ENCODE measurements at places on chromosomes 12 and 14. TPM values are rescaled to one million over a fixed set of nuclear protein-coding genes. Genes with fewer than 3 reads are reported as not detected.

Gene KRT8
- total RNA-seq: 12.0 TPM

Gene DIO2
- total RNA-seq: 3.3 TPM

Gene BEGAIN
- 7.0 TPM for total RNA-seq

Gene TBX5
- 0.17 TPM for total RNA-seq

Gene PROX2
- total RNA-seq: not detected

Gene SVOP
- 8.7 TPM for total RNA-seq

Gene PTPRO
- 59.6 TPM for total RNA-seq

Gene ETFBKMT
- 3.8 TPM for total RNA-seq

Gene DHH
- 5.4 TPM for total RNA-seq

Gene ACOT4
- 1.1 TPM for total RNA-seq

DNA sequence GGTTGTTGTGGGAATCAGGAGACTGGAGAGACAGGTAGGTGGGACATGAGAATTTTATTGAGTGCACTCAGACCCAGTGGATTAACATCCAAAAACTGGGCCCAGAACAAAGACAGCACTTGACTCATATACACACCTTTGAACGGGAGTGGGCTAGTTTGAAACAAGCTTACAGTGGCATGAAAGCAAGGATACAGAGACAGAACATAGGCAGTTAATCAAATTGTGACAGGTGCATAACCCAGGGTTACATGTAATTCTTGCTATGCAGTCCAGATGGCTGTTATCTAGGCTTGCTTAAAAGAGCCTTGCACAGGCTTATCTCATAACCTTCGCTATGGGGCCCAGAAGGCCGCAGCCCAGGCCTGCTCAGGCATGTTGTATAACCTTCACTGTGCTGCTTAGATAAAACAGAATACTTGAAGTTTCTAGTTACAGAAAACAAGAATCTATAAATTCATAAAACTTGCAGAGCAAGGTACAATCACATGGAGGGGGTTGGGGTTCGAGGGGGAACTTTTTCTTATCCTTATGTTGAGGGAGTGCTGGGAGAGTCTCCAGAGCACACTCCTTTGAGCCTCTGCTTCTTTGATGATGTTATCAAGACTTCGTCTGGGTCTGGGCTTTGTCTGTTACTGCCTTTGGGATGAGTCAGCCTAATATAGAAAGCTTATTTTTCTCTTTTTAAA, 81.7 kb downstream of the TNFAIP2 start:
- no peak for DNase-seq

DNA sequence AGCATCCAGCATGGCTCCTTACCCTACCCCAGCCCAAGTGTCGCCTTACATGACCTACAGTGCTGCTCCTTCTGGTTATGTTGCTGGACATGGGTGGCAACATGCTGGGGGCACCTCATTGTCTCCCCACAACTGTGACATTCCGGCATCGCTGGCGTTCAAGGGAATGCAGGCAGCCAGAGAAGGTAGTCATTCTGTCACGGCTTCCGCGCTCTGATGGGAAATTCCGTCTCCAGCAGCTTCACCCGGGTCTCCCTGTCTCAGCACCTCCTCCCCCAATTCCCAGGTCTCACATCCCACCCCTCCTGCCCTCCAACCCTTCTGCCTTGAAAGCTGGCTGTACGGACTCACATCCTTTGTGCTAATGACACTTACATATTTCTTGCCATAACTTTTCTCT, 14.6 kb downstream of the PAX9 start:
- no peak for DNase-seq

DNA sequence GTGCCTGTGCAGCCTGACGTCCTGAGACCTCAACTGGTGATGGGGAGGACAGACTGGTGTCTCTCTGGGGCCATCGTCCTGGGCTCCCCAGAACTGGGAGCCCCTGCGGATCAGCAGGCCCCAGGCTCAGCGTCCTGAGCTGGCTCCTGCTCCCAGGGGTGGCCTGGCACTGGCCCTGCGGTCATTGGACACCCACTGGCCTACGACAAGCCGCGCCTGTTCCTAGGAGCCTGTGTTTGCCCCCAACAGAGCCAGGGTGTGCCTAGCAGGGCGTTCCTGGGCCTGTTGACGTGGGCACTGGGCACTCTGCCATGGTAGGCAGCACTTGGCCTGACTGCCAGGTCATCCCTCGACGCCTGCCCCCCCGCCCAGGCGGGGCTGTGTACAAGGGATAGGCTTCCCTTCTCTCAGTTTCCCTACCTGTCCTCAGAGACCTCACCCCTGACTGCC, 8.4 kb downstream of the ADSS1 start:
- no peak for DNase-seq

- DNase-seq: no peak
Observed at GRCh38 chr14:31166271-31166561, 41.4 kb downstream of the HECTD1 start.

- no peak for DNase-seq
Observed at GRCh38 chr12:120720234-120720986, 5.2 kb upstream of the ACADS start.

- DNase-seq: no peak
Observed at GRCh38 chr12:94761559-94761958, 111.2 kb upstream of the TMCC3 start.

- DNase-seq: no peak
Observed at GRCh38 chr12:66976526-66976925, 292.6 kb upstream of the CAND1 start.

GRCh38 chr12:49990273-49990672, 17.5 kb downstream of the AQP6 start:
- DNase-seq: no peak

DNA sequence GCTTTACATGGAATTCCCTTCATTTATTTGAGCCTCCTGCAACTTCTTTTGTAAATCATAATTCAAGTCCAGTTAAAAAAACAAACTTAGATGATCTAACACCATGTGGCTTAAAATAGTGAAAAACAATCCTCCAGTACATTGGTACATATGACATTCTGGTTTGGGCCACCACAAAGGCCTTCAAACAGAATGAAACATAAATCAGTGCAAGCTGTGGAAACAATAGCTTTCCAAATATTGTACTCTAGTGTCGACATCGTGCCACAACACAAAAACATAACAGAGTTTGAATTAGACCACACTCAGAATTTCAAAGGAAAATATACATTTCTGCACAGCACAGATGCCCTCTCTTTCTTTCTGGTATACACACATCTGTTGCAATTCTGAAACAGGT, 751.3 kb downstream of the SLC6A15 start:
- DNase-seq: no peak

DNA sequence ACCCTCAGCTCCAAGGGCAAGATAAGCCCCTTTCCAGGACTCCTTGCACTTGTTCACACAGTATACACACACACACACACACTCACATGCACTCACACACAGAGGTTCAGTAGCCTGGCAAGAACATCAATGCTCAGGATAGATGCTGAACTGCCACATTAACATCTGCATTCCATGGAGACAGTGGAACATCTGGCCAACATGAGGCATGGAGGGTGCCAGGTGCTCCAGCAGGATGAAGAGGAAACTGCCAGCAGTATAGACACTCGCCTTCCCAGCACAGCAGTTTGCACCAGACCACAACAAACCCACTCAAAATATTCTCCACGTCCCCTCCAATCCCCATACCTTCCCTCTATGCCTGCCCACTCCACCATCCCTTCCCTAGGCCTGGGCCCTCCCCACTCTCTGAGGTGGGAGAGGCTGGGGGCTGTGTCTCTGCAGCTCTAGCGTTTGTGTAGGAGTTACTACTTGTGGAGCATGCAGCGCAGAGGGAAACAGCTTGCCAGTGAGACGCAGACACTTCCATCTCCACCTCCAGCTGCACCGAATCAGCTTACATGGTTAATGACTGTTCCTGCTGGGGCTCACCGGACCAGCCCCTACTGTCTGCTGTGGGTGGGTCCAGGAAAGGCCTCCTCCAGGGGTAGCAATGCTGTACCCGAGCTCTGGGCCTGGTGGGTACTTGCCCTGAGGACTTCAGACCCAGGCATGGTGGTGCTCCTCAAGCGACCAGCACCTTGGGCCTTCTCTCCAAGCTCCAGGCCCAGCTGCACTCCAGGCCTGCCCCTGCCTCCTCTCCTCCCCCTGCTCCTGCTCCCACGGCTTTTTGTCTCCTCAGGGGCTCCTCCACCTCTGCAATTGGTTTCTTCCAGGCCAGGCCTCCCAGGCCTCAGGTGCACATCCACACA, 18.6 kb upstream of the PLEKHG3 start:
- DNase-seq: no peak

- no peak for DNase-seq
Observed at GRCh38 chr12:3227076-3227975, 150.1 kb downstream of the TSPAN9 start.

GRCh38 chr14:55519473-55520080, 60.4 kb upstream of the KTN1 start:
- DNase-seq: no peak

DNA sequence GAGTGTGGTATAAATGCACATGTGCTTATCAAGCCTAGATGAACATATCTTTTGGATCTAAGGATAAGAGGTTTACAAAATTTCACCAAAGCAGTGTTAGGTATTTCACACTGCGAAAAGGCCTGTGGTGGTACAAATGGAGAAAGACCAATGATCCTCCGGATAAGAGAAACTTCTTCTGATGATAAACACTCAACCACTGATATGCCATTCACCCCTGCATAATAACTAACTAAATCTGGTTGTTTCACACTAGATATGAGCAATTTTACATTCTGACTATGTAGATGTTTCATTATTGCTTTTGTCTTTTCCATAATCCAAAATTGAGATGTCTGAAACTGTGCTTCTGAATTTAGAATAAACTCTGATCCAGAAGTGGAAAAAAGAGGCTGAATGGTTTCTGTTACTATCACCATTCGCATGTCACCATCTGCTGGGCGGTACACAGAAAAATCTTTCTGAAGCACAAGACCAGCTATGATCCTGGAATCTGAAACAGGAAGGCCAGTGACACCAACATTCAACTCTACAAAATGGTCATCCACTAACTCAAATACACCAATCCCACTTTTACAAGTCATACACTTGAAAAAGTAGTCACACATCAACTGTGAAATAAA, 1.3 kb downstream of the BBS10 start:
- DNase-seq: peak; percentile 50

GRCh38 chr12:94592080-94592479, 58.3 kb downstream of the TMCC3 start:
- no peak for DNase-seq

- DNase-seq: no peak
Observed at GRCh38 chr14:54169254-54169924, 212.8 kb upstream of the BMP4 start.

- no peak for DNase-seq
Observed at GRCh38 chr14:60226298-60226697, 22.7 kb upstream of the PPM1A start.

DNA sequence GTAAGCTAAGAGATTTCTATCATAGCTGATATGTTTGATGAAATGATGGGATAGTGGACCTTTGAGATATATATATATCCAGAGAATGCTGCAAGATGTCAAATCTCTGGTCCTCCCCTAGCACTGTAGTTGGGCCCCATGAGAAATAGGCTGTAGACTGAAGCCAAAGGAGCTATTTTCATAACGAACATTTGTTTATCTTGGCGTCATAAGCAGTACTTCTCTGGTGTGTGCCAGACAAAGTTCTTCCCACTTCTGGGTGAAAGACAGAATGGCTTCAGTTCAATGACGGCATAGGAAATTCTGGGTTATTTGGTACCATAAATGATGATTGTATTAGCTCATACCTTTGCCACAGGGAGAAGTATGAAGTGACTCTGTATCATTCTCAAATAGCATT, 534.3 kb downstream of the SOX5 start:
- DNase-seq: no peak

DNA sequence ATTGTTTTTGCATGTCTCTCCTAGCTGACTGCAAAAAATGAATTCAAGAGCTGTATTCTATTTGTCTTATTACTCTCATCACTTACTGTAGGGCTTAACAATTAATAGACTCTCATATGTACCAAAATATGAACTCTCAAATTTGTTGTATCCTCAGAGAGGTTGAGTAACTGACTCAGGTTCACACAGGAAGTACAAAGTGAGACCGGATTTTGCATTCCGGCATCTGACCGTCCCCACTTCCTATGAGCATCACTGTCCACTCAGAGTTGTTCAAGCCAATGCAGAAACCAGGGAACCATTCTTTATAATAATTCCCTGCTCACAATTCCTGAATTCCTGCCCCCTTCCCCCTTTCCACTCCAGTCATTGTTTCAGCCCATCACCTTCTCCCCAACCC, 113.3 kb upstream of the AMIGO2 start:
- no peak for DNase-seq

GRCh38 chr12:14828892-14829291, 14.4 kb downstream of the ART4 start:
- DNase-seq: no peak

DNA sequence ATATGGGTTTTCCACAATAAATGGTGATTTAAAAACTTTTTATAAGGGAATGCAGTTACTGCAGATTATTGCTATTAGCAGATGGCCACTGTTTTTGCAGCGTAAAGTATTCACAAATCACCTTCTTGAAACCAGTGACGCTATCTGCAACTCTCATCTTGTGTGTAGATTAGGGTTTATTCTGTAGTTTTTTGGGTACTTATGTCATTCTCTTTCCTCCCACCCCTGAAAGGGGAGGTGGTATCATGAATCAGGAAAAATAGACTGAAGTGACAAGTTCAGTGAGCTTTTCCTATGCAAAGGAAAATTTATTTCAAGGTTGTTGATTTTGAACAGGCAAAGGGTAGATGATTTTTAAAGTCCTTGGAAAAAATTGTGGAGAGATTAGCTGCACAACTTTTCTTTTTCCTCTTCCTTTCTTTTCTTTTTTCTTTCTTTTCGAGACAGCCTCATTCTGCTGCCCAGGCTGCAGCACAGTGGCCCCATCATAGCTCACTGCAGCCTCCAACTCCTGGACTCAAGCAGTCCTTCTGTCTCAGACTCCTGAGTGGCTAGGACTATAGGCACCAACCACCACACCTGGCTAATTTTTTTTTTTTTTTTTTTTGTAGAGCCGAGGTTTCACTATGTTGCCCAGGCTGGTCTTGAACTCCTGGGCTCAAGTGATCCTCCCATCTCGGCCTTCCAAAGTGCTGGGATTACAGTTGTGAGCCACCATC, 1.6 kb downstream of the FRS2 start:
- DNase-seq: no peak

DNA sequence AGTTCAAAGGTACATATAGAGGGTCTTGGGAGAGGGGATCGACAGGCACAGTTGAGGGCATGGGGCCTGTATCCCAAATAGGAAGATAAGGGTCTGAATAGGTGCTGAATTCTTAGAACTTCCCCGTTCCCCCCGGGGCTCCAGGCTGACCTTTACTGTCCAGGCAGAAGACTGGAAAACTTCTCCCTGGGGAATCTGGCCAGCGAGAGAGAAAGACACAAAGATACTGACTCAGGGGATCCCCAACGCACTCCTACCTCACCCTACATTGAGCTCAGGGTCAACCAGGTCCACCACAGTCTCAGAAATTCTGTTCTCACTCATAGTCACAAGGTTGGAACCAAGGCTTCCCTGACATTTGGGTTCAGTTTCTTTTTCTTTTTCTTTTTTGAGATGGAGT, 46.2 kb downstream of the ACACB start:
- no peak for DNase-seq

- no peak for DNase-seq
Observed at GRCh38 chr12:91900971-91901370, 244.7 kb downstream of the BTG1 start.

All from spinal cord (tissue), 10 donors.